ENCODE measurements at places on chromosomes 1 and 21.

DNA sequence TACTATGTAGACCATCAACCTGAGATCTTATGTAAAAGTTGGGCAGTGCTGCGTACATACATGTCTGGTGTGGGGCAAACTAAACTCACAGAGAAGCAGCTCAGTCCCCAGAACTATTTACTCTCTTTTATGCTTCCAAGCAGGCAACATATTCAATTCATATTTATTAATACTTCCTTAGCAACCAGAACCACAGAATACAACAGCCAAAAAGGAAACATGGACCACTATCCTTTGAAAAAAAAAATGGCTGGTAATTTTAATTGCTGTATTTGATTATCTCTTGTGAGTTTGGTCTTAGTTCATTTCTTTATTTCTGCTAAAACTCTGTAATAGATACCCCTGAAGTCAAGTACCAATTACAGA lies 1.5 kb upstream of the PPP1R15B start:
- no peak for DNase-seq

GRCh38 chr1:20108366-20109123 lies 10.8 kb downstream of the PLA2G2D start:
- no peak for DNase-seq

- DNase-seq, result no peak
Measured at GRCh38 chr1:9107136-9107535, 21.8 kb downstream of the GPR157 start.

DNA sequence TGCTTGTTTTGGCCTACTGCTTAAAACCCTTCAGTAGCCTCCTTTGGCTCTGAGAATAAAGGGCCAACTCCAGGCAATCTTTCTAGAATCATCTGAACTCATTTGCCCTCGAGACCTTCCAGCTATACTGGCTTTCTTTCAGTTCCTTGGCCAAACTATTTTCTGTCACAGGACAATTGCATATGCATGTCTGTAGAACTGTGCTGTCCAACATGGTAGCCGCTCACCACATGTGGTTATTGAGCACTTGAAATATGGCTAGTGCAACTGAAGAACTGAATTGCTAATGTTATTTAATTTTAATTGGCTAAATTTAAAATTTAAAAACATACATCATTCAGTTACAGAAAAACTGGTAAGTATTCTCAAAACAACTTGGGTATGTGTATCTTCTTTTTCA lies 14.3 kb upstream of the GNL2 start:
- DNase-seq, result no peak

GRCh38 chr1:193285641-193286040 lies 99.2 kb upstream of the B3GALT2 start:
- DNase-seq, result no peak

GRCh38 chr1:225817611-225818061 lies 7.7 kb downstream of the EPHX1 start:
- no peak for DNase-seq

DNA sequence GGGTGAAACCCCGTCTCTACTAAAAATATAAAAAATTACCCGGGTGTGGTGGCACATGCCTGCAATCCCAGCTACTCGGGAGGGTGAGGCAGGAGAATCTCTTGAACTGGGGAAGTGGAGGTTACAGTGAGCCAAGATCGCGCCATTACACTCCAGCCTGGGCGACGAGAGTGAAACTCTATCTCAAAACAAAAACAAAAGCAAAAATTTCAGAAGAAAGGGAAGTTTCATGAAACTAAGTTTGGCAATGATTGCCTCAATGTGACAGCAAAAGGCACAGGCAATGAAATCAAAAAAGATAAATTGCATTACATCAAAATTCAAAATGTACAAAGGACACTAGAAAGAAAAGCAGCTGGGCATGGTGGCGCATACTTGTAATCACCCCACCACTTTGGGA lies 40.1 kb downstream of the BTF3L4 start:
- DNase-seq, result no peak

GRCh38 chr1:121566346-121566745 lies 381.6 kb downstream of the SRGAP2C start:
- no peak for DNase-seq

DNA sequence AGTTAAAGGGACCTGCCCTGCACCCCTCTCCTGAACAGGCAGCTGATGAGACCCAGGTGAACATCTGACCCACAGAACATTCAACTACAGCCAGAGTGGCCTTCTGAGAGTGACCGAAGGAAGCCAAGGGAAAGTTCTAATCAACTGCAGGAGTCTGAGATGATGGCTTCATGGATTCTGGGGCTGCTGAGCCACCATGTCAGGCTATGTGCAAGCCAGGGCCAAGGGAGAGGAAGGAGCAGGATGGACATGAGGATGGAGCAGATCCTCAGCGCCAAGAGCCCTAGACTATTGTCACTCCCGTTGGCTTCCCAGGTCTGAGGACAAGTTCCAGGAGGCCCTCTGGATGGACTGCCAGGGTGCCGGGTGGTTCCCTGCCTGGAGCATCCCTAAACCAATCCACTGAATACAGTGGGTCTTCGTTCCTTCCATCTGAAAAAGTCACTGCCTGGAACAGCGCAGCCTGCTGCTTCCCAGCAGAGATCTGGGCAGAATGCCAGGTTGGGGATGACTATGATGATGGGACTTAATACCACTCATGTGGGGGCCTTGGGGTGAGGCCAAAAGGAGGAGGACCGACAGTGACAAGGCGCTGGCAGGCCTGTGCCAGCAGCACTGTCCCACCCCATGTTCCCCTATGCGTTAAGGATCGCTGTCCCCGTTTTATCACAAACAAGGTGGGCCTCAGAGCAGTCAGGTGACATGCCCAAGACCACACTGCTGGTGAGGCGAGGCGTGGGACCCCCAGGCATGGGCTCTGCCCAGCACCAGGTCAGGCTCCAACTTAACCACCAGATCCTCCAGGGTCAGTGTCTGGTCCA lies 19.8 kb downstream of the SPOCD1 start:
- no peak for DNase-seq

- DNase-seq, result no peak
Measured at GRCh38 chr1:7609311-7609994, 161.6 kb upstream of the VAMP3 start.

DNA sequence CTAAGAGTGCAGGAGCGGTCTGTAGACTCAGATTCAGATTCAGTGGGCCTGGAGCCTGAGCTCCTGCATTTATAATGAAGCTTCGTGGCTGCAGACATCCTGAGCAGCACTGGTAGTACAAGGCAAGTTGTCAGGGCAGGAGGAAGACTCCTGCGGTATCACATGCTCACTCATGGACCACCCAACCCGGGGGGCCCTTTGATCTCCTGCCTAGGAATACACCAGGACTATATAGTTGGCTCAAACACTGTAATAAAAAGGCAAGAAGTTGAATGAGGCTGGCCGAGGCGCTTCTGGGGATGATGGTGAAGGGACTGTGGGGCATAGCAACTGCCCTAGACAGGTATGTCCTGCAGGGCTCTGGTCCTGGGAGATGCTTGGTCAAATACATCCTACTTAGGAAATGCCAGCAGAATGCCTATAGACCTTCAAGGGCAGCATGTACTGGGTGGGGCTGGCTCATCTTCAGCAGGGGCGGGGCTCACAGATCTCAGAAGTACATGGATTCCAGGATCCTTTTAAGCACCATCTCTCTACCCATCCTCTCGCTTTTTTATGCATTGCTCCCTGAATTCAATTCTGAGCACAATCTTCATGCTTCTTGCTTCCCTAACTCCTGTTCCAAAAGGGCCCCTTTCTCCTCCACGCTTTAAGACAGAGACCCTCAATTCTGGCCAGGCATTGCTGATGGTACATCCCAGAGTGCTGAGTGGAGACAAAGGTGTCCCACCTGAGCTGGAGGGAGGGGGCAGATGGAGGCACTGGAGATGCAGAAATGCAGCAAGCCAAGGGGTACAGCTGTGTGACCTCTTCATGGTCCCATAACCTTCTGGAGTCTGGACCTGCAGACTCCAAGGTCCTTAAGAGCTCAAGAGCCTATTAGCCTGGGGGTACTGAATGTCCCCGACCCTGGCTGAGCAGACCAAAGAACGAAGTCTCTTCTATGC lies 2.1 kb upstream of the RAP1GAP start:
- DNase-seq, result no peak

- DNase-seq, result no peak
Measured at GRCh38 chr1:116008656-116009390, 32.5 kb downstream of the SLC22A15 start.

DNA sequence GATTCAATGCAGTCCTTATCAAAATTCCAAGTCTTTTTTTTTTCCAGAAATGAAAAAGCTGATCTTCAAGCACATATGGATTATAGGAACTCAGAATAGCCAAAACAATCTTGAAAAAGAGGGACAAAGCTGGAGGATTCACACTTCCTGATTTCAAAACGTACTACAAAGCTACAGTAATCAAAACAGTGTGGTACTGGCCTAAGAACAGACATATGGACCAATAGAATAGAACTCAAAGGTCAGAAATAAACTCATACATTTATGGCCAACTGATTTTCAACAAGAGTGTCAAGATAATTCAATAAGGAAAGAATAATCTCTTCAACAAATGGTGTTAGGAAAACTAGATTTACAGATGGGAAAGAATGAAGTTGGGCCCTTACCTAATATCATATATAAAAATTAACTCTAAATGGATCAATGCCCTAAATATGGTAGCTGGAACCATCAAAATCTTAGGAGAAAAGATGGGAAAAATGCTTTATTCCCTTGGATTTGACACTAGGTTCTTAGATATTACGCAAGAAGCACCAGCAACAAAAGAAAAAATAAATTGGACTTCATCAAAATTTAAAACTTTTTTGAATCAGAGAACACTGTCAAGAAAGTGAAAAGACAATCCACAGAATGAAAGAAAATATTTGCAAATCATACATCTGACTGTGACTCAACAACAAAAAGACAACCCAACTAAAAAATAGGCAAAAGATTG lies 4.0 kb upstream of the KRTAP10-12 start:
- DNase-seq, result no peak

GRCh38 chr1:2073382-2074230 lies 23.4 kb downstream of the PRKCZ start:
- DNase-seq, result no peak

- DNase-seq, result no peak
Measured at GRCh38 chr1:36636206-36636605, 153.5 kb upstream of the CSF3R start.

GRCh38 chr1:201212461-201213055 lies 21.9 kb downstream of the IGFN1 start:
- DNase-seq, result no peak

GRCh38 chr1:245654460-245655050 lies 499.8 kb downstream of the KIF26B start:
- no peak for DNase-seq

DNA sequence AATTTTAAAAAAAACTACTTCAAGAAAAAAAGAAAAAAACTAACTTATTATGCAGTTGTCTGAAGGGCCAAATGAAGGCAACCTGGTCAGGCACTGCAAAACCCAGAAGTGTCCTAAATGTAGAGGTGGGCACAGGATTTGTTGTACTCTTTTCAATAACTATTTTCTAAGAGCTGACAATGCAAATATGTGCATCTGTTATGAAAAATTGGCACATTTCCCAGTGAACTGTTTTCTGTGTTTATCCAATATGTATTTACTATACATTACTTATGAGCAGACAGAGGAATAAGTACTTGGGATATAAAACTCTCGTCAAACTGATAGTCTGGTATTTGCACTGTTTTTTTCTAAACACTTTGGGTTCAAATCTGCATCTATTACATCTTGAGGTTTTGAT lies 188.0 kb upstream of the C21orf91 start:
- DNase-seq, result no peak

DNA sequence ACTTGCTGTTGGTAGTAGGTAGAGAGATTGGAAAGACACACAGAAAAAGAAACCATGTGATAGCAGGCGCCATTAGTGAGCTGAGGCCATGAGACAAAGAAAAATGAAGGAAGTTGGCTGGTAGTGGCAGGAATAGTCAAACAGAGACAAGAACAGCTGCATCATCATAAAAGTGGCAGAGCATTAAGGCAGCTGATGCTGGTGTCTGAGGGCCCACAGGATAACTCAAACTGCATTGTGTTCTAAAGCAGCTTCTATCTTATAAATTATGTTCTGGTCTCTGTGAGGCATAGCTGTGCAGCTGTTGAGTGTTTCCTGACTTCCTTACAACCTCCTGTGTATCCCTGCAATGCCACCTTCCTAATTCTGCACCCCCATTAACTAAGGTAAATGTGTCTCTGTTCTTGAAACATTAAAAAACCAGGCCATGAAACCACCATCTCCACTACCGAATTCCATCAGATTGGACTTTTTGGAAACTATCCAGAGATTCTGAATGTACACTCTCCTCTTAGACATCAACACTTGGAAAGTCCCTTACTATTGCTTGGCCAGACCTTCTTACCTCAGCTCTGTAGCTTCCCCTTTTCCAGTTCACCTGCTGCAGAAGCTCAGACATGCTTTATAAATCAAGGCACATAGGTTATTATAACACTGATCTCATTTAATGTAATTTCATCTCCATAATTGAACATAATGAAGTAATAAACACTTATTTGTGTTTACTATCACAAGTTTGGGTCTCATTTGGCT lies 23.4 kb upstream of the ARHGAP29 start:
- DNase-seq, result no peak

GRCh38 chr1:82220754-82221153 lies 420.0 kb downstream of the ADGRL2 start:
- DNase-seq, result no peak

GRCh38 chr1:234427950-234428646 lies 50.9 kb downstream of the TARBP1 start:
- no peak for DNase-seq

GRCh38 chr1:29123053-29123886 lies 433 bp downstream of the TMEM200B start:
- no peak for DNase-seq

GRCh38 chr1:244328476-244328875 lies 123.2 kb downstream of the ADSS2 start:
- DNase-seq, result no peak

- no peak for DNase-seq
Measured at GRCh38 chr1:233606813-233607212, 7.1 kb upstream of the KCNK1 start.

DNA sequence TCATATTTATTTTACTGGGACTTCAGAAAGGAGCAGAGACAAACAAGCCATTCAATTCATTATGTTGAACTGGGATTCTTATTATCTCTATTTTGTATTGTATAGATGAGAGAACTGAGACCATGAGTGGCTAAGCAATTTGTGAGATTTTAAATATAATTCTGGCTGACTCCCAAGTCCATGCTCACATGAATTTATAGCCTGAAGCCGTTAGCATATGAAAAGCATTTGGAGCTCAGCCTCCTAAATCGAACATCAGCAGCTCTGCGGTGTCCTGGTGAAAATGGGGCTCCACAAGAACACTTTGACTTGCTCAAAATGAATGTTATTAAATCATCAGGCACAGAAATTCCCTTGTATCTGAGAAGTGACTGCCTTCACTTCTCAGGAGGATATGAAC lies 96.8 kb upstream of the DPT start:
- no peak for DNase-seq

DNA sequence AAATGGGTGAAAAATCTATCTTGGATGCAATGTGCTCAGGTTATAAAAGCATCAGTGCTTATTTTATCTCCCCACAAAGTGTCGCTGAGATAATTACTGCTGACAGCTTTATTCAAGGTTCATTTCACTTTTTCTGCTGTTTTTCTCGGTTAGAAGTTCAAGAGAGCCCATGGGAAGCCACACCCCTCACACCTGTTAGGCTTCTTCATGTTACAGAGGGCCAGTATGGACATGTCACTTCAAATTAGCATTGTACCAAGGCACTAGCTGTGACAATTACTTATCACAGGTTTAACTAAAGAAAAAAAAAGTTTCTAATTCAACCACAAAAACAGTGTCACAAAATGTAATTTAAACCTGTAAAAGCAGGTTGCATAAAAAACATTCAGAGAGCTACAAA lies 187.3 kb upstream of the DMRTA2 start:
- DNase-seq, result peak; percentile 71

Data from DMS 273 treated with DMSO at 0.1 percent for 48 hours (cell line).